Activated naive CD4-positive, alpha-beta T cell treated with anti-CD3 and anti-CD28 coated beads, Interleukin-2, amount 10 ng/mL, durations not matched to agents 7 days and 5 days (primary cell): ENCODE measurements at places on chromosomes 12 and 14.
A peak's percentile ranks its signal among the peaks of the same experiment; 100 is the strongest.

GRCh38 chr14:64602826-64603225 is 53.1 kb downstream of the PPP1R36 start:
- DNase-seq: no peak

- no peak for DNase-seq
Measured at GRCh38 chr12:53749986-53750811, 1.6 kb downstream of the CISTR start.

DNA sequence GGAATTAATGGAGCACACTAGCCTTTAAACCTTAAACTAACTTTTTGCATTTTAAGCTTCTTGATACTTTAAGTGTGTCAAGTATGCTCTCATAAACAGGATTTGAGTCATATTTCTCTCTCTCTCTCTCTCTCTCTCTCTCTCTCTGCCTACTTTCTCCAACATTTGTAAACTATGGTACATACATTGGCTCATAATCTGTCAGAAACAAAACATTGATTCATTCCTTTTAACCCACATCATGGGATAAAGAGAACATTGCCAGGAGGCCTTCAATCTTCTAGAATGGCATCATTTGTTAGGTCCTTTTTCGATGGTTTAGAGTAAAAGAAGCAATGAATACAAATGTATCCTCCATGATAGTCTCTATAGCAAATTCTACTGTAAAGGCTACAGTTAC is 81.6 kb upstream of the RERGL start:
- no peak for DNase-seq

DNA sequence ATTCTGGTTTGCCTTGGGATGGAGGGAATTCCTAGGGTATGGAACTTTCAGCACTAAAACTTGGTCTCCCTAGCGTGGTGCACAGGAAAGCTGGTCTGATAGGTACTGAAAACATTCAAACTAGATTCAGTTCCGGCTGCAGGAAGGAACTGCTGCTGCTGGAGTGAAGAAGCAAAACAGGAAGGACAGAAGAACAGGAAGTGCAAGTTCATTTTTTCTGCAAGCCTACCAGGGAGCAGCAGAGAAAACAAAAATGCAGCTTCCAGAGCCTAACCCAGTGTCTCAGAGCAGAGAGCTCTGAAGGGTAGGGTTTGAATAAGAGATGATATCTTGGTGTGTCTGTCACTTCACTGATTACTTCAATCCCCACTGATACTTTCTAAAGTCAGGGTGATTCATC is 165.2 kb downstream of the VRK1 start:
- peak; percentile 52 for DNase-seq

GRCh38 chr12:69495071-69495470 is 24.9 kb downstream of the FRS2 start:
- DNase-seq: no peak

DNA sequence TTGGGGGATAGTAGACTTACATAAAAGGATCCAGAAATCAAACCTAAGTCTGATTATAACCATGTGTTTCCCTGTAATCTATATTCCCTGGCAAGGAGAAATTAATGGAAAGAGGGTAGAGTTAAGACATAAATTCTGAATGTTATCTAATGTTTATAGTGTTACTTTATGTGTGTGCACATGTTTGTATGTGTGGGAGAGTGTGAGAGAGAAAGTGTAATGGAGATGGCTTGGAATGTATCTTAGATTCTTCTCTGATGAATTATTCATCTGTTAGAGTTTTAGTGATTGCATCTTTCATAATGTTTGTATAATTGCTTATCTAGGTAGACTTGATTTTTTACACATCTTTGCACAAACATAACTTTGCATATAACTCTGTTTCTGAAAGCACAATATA is 490.9 kb downstream of the FLRT2 start:
- DNase-seq: no peak

- no peak for DNase-seq
Measured at GRCh38 chr14:105159344-105159743, 9.2 kb downstream of the JAG2 start.

DNA sequence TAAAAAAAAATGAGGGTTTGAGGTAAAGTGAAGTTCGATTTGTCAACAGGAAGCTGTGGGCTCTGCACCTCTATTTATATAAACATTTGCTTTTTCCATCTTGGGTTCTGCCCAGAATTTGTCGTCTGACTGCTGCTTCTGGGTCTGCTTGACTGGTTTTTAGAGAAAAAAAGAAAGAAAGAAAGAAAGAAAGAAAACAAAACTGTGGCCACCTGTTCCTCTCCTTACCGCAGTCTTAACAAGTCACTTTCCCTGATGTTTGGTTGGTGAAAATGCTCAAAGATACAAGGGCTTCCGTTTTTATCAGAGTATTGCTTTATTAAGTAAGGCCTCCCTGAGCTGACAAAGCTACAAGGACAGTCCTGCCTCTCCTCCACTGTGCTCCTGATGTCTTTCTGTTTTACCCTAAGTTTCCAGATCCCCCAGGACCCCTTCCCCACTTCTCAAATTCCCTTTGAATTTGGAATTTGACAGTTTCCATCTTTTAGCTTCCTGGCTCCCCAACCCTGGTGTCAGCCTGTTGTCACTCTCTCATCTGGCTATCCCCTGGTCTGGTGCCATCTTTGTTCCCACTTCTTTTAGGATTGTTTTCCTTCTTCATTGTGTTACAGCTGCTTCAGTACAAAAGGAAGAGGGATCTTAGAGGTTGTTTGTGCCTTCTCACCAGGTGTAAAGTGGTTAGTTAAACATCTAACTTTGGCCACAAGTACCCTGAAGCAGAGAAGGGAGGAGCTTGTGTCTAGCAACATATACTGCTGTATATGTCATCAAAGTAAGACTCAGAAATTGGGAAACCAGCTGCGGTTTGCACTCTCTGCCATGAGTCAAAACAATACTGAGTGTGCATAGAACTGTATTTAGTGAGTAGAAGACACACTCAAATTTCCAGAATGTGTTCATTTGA is 18.0 kb downstream of the MFAP5 start:
- DNase-seq: peak; percentile 80

- DNase-seq: peak; percentile 38
Measured at GRCh38 chr12:107903341-107904061, 129.0 kb downstream of the ASCL4 start.

DNA sequence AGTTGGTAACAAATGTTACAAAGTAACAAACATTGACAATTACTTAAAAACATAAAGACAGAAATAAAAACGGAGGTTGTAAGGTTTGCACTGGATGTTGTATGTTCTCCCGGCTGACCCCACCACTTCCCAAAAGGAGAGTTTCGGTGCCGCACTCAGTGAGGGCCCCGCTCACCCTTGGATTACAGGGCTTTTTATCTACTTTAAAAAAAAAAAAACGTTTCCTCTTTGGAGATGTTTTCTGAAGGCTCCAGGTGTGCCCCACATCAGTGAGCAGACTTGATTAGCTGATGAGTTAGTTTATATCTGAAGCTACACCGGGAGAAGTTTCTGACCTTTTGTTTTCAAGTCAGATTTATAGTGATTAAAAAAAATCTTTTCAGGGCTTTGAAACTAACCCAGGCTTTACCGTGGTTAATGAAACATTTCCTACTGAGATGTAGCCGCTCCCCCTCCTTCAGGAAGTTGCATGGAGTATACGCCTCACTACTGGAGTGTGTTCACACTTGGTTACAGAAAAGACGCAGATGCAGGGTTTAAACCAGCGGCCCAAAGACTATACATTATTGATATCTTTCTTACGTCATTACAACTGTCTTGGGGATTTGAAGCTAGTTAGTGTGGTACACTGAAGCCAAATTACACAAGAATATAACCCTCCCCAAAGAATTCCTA is 38.0 kb upstream of the BCL7A start:
- DNase-seq: no peak

GRCh38 chr14:96095581-96096476 is 56.7 kb downstream of the C14orf132 start:
- DNase-seq: no peak

DNA sequence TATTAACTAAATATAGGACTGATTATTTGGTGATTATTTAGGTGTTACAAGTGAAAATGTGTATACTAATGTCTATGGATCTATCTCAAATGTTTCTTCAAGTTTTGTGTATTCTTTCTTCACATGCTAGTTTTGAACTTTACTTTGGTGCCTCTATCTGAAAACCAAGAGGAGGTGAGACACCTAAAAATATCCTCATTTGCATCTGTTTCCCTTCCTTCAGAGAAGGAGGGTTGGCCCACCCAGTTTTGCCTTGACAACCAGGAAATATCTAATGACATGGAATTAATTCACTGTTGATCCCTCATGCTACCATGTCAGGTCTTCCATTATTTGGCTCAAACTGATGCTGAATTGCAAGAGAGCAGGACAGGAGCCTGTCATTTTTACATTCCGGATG is 500.4 kb downstream of the NELL2 start:
- DNase-seq: no peak
